ENCODE measurements at places on chromosomes 7 and 10. TPM values are rescaled to one million over a fixed set of nuclear protein-coding genes. Genes with fewer than 3 reads are reported as not detected.

The LRRD1 gene
- total RNA-seq, result 0.16 TPM

DNA sequence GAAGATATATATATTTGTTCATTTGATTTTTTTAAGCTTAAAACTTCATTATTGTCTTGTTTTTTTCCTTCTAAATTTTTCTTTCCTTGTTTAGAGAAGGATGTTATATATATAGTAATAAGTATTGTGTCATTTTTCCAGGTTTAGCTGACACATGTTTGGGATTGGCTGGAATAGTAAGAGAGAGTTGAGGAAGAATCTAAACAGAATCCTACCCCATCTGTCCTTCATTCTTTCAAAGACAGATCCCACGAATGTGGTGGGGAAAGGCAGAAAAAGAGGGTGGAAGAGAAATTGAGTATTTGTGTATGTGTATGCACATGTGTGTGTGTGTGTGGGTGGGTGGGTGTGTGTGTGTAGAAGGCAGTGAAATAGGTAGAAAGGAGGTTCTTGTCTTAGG, 132.4 kb downstream of the SVIL start:
- no peak for DNase-seq

- DNase-seq, result no peak
Observed at GRCh38 chr10:44386546-44387052, 1.7 kb upstream of the CXCL12 start.

The CDH23 gene
- 11.6 TPM for total RNA-seq

GRCh38 chr7:101241443-101242349, 3.2 kb downstream of the FIS1 start:
- no peak for DNase-seq

The TMEM196 gene
- total RNA-seq, result not detected

DNA sequence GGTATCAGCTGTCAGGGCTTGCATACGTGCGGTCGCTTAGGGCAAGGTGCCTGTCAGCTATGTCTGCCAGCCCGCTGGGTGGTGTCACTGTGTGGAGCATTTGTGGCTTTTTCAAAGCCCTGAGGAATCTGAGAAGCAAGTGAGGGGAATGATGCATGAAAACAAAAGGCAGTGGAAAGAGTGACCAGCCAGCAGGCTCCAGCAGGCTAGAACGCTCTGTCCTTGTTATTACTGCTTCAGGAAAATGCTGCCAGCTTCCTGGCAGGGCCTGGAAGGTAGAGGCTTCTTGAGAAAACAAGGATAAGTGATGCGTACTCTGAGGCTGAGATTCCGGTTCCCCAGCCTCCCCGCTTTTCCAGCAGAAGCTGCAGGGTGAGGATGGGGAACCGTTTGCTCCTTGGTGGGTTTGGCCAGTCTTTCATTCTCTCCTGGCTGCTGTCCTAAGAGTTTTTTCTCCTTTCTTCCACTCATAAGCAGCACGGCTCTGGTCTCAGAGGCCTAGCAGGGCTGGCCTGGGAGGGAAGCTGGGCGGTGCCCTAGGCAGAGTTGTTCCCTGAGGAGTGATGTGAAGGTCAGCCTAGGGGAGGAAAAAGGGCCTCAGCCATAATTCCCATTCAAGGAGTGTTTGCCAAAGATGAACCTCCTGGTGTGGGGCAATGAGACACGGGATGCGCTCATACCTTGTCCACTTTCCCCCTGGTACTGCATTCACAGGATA, 42.8 kb upstream of the MKLN1 start:
- DNase-seq, result peak; percentile 62

The GNGT1 gene
- total RNA-seq, result not detected

The HTR7 gene
- 0.66 TPM for total RNA-seq

DNA sequence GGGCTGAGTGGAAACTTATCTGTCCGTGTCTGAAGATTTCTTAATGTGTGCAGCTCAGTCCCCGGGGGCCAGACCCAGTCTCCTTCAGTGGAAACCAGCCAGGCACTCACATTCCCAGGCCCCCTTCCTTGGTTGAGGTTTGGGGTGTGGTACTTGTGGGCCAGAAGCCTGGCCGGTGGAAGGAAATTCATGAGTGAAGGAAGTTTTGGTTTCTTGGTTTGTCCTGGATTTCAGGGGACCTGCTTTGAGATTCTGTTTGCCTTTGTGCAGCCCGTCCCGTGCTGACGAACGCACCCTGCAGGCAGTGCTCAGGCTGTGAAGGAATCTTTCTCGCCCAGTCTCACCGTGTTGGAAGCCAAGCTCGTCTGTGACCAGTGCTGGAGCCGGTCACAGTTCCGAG, 2.9 kb downstream of the INPP5A start:
- DNase-seq, result no peak

- DNase-seq, result no peak
Observed at GRCh38 chr7:105189859-105190492, 176.0 kb downstream of the KMT2E start.

The PALD1 gene
- 1.9 TPM for total RNA-seq

GRCh38 chr7:108911016-108911415, 341.3 kb downstream of the DNAJB9 start:
- DNase-seq, result no peak

The DPCD gene
- 17.0 TPM for total RNA-seq

The SPRN gene
- total RNA-seq, result not detected

DNA sequence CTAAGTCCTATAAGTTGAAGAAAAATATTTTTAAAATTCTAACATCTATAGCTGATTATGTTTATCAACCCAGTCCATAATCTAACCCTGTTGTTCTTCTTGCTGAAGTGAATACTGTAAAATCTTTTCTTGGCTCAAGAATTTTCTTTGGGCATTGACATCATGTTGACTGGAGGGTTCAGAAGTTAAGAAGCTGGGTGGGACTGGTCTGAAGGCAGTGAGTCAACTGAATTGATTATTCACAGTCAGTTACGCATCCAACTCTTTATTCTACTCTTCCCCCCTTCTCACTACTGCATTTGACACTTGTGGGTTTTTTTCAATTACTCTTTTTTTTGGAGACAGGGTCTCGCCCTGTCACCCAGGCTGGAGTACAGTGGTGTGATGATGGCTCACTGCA, 31.0 kb downstream of the DENND2A start:
- no peak for DNase-seq

DNA sequence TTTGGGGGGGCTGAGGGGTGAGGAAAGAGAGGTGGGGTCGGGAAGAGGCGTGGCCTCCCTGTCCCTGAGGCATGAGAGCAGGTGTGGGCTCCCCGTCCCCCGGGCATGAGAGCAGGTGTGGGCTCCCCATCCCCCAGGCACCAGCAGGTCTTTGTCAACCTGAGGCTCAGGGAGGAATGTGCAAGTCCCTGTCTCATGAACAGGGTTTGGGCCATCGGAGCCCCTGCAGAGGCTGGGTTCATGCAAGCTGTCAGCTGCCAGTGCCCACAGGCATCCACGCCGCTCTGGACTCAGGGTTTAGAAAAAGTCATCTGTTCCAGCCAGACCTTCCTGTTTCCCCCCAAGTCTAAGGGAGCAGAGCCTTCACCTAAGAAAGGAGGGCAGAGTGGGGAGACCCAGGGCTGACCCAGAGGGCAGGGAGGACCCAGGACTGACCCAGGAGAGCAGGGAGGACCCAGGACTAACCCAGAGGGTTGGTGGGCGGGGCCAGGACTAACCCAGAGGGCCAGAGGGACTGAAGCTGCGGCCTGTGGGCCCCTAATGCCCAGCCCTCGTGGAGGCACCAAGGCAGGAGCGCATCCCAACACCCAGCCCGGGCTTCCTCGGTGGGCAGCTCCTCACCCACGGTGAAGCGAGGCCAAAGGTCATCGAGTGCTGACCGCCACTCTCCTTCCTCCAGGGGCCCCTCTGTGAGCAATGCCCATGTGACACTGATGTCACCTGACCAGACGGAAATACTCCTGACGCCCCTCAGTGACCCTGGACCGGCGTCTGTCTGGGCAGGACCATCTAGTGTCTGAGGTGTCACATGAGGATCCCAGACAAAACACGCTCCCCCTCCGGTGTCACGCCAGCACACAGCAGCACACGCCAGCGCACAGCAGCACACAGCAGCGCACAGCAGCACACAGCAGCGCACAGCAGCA, 28.9 kb upstream of the GPR146 start:
- DNase-seq, result no peak

GRCh38 chr10:29746080-29746797, 111.5 kb upstream of the SVIL start:
- no peak for DNase-seq

DNA sequence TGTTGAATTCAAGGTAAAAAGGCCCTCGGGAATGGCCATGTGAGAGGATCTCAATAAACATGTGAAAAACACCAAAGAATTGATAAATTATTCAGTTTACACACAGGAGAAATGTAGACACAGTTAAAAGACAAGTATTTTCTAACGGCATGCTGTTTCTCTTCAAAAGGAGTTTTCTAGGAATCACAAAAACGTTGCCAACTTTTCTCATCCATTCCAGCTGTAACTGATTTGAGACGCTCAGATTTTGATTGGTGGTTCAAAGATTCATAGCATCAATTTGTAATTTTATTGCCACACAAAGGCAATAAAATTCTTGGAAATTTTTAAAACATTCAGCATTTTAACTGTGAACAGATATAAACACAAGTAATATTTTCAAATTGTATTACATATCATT, 384.9 kb upstream of the PFKP start:
- DNase-seq, result no peak

- DNase-seq, result no peak
Observed at GRCh38 chr7:68005992-68006391, 1009.4 kb downstream of the TYW1 start.

DNA sequence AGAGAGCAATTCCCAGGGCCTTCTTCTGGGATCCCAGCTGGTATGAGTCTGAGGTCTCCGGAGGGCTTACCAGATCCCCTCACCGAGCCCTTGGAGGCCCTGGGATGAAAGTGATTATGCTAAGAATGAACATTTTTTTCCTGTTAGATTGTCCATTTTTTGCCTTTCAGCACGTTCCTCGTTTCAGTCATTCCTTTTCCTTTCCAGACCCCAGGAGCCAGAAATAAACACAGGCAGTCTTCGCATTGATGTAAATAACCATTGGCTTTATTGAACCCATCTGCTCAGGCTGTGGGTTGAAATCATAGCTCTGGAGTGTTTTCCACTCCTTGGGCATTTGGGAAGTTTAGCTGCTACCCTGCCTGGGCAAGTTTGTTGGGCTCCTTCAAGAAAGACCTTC, 320.9 kb upstream of the AUTS2 start:
- no peak for DNase-seq

DNA sequence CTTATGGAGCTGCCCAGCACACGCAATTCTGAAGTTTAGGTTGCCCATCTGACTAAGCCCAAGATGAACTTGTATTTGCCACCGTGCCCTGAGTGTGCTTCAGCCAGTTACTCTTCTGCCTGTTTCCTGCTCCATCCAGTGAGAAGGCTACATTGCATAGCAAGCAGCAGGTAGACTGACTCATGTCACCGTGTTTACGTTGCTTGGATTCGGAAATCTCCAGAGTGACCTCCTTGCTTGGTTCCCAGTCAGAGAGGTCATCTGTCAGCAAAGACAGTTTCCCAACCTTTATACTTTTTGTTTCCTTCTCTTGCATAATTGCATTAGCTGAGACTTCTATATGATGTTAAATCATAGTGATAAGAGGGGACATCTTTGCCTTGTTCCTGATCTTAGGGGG, 30.9 kb downstream of the NACAD start:
- DNase-seq, result peak; percentile 19

The IGFBP1 gene
- total RNA-seq, result not detected
